ENCODE measurements at places on chromosomes 12 and 14.

DNA sequence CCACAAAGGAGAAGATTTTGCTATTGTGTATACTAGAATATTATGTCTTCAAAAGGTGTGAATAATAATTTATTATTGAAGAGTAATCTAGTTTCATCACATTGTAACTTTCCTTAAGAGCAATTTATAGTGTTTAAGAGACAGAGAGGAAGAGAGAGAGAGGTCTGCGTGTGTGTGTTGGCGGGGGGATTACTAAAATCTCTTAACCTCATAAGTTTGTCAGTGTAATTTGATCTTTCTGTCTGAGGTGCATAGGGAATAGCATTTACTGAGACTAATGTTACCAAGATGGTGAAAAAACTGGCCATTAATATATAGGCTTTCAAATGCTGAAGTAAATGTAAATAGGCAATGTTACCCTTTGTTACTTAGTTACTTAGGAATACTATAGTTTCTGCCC is 48.2 kb upstream of the BTG1 start:
- DNase-seq, result no peak

DNA sequence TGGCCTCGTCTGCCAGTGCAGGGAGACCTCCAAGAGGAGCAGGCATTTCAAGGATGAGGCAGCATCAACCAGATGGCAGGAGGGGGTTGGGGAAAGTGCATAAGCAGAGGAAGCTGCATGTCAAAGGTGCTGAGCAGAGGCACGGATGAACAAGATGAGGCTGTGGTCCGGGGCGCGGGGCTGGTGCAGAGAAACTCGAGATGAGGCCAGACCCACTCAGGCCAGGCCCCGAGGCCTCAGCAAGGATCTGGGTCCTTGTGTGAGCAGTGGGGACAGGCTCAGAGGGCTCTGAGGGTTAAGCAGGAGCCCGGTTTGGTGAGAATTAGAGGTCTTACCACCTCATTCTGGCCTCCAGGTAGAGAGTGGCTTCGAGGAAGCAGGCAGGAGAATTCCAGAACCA is 98.8 kb downstream of the DICER1 start:
- DNase-seq, result no peak

- no peak for DNase-seq
These were observed 74.9 kb downstream of the PAWR start for GRCh38 chr12:79615596-79616560.

GRCh38 chr12:6867413-6868210 is at the start of gene TPI1:
Gene TPI1, plus strand, starts transcription at chr12:6867531. Its CDS starts 36 bp downstream, at chr12:6867567.
- no peak for DNase-seq

- DNase-seq, result no peak
These were observed 11.4 kb downstream of the MMP14 start for GRCh38 chr14:22847661-22848341.

GRCh38 chr12:32290411-32290810 is 108.9 kb upstream of the FGD4 start:
- no peak for DNase-seq

DNA sequence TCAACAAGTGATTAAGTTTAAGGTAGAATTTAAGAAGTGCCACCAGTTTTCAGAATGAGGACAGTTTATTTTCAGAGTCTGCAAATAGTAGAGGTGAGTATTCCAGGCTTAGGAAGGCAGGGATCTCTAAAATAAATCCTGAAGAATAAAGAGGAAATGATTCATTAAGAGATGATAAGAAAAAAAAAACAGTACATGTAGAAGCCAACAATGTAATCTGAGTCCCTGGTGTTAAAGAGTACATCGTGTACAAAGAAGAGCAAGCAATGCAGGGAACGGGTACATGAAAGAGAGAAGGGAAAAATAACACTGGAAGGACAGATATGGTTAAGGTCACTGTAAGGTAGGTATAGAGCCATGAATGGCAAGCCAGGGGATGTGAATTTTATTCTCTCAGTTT is 95.2 kb upstream of the FOXG1 start:
- no peak for DNase-seq
